Myocyte (in vitro differentiated cells): ENCODE measurements at places on chromosomes 6 and 20. TPM values are rescaled to one million over a fixed set of nuclear protein-coding genes. Genes with fewer than 3 reads are reported as not detected.

GRCh38 chr6:111984081-111984480, 69.8 kb upstream of the CCN6 start:
- no peak for DNase-seq

ENPP4 gene
- total RNA-seq, result 7.3 and 7.5 TPM in 2 replicates

DNA sequence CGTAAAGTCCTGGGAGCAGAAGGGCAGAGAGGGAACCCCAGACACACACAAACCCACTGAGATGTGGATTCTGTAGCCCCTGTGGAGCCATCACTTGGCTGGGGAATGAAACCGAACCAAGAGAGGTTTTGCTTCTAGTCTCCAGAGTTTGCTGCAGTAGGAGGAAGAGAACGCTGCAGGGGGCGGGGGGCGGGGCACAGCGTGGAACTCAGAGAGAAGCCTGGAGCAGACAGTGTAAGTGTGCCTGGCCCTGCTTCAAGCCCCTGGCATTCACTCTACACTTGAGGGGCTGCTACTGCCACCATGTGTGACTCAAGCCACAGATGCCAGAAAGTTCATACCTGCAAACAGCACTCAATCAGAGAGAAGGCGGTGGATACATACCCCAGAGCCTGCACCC, 18.9 kb downstream of the GABRR1 start:
- DNase-seq, result no peak

DNA sequence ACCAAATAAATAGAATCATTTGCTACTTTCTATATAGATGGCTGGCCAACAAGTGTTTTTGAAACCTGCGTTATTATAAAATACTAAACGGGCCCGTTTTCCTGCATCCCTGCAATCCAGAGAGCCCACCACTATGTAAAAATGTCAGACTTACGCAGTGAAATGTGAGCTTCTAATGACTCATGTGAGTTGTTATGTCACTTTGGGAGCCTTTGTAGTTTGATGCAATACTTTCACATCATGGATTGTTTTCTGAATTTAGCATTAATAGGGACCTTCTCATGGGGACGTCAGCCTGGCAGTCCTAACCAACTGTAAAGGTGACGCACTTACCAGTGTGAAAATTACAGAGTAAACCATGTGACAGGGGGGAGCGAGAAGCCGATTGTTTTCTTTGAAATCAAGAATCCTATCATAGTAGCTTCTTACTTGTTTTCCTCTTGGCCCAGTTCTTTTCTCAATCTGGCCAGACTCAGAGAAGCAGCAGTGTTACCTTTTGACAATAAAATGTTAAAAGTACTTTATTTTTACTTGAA, 75.3 kb downstream of the SSR1 start:
- no peak for DNase-seq

DNA sequence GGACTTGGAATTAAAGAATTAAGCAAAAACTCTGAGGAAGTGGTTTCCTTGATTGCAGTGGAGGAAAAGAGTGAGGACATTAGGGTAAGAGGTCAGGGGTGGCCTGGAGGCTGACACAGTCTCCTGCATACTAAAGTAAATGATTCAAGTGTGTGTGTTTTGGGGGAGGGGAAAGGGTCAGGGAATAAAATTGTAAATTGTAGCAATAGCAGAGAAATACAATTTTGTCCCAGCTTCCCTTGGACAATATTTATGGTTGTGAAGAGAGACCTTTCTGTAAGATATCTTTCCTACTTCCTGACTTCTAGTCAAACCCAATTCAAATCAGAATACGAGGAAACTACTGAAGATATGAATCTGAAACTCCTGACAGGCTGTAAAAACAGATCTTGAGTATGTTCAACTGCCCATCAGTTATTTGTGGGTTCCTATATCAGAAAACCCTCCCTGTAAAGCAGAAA, 143.4 kb upstream of the HMGN3 start:
- no peak for DNase-seq
